Activated naive CD8-positive, alpha-beta T cell treated with anti-CD3 and anti-CD28 coated beads, Interleukin-2, amount 10 ng/mL, durations not matched to agents 7 days and 5 days (primary cell): ENCODE measurements at places on chromosomes 1 and 21. TPM values are rescaled to one million over a fixed set of nuclear protein-coding genes. Genes with fewer than 3 reads are reported as not detected.

FCRLB gene
- 0.97 TPM for total RNA-seq

EXOSC10 gene
- 92.8 TPM for total RNA-seq

GABRD gene
- total RNA-seq, result not detected

GRCh38 chr21:41832596-41833496 is 46.3 kb downstream of the PRDM15 start:
- no peaks in the 10 kb centered on the region for H3K27me3 ChIP-seq
- no peak overlapping the region for H3K4me3 ChIP-seq
- no peak overlapping the region for H3K27ac ChIP-seq
- DNase-seq, result no peak
- H3K4me1 ChIP-seq, result no peaks in the 10 kb centered on the region

DNA sequence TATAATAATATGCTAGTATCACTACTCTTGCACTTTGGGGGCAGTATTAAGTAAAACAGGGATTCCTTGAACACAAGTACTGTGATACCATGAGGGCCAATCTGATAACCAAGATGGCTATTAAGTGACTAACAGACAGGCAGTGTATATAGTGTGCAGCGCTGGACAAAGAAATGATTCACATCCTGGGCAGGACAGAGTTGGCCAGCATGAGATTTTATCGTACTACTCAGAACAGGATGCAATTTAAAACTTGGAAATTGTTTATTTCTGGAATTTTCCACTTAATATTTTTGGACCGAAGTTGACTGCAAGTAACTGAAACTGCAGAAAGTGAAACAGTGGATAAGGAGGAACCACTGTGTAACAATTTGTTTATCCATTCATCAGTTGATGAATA is 74.6 kb downstream of the DNTTIP2 start:
- H3K27me3 ChIP-seq, result peaks cover 11% of the 10 kb centered on the region
- no peak overlapping the region for H3K4me3 ChIP-seq
- no peaks in the 10 kb centered on the region for H3K4me1 ChIP-seq
- no peak overlapping the region for H3K27ac ChIP-seq

DNA sequence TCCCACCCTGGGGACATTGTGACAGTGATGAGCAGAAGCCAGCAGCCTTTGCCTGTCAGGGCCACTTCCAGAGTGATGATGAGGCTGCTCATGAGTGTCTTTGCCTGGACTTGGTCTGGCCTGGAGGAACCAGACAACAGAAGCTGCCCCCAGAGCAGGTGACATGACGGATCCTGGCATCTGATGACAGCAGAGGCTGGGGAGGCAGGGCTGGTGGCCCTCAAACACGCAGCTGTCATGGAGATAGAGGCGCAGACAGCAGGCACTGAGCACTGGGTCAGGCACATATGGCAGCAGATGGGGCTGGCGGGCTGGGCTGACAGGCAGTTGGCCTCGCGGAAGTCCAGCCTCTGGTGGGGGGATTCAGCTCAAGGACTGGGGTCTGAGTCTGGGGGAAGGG is 66.4 kb upstream of the STUM start:
- H3K27me3 ChIP-seq, result peaks cover 31% of the 10 kb centered on the region
- H3K4me1 ChIP-seq, result no peaks in the 10 kb centered on the region
- H3K4me3 ChIP-seq, result no peak overlapping the region
- H3K27ac ChIP-seq, result no peak overlapping the region
- H3K36me3 ChIP-seq, result no peaks in the 10 kb centered on the region
- no peak for DNase-seq

DNA sequence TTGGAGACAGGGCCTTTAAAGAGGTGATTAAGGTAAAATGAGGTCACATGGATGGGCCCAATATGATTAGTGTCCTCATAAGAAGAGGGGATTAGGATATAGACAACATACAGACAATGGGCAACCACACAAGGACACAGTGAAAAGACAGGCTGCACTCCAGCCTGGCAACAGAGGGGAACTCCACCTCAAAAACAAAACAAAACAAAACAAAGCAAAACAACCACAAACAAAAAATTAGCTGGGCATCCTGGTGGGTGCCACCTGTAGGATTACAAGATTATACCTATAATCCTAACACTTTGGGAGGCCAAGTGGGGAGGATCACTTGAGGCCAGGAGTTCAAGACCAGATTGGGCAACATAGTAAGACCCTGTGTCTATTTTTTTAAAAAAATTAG is 4.8 kb upstream of the MDM4 start:
- H3K36me3 ChIP-seq, result peaks cover 2% of the 10 kb centered on the region
- H3K27ac ChIP-seq, result peak overlapping the region; percentile 58
- DNase-seq, result no peak

DNA sequence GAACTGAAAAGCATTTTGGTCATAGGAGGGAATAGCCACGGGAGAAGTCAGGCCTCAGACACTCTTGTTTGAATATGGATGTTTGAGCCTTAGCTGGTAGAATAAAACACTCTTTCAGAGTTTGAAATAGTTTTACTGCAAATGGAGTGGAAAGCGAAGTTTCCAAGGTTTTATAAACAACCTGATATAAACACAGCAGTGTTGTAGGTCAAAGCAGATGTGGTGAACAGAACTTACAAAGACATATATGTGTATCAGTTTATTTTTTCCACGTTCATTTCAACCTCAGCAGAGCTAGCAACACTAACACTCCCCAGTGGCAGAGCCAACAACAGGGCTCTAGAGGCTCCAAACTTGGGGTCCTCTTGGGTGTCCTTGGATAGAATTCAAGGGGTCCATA is 89.9 kb downstream of the WLS start:
- H3K4me1 ChIP-seq, result no peaks in the 10 kb centered on the region
- H3K27me3 ChIP-seq, result no peaks in the 10 kb centered on the region
- no peak overlapping the region for H3K27ac ChIP-seq
- DNase-seq, result no peak
- no peak overlapping the region for H3K4me3 ChIP-seq
